Stomach (tissue), 19 donors: ENCODE measurements at places on chromosomes 5 and 9.

GRCh38 chr9:6896562-6896961, 138.8 kb downstream of the KDM4C start:
- DNase-seq = no peak

GRCh38 chr5:137587919-137588318, 88.8 kb upstream of the SPOCK1 start:
- no peak for DNase-seq

DNA sequence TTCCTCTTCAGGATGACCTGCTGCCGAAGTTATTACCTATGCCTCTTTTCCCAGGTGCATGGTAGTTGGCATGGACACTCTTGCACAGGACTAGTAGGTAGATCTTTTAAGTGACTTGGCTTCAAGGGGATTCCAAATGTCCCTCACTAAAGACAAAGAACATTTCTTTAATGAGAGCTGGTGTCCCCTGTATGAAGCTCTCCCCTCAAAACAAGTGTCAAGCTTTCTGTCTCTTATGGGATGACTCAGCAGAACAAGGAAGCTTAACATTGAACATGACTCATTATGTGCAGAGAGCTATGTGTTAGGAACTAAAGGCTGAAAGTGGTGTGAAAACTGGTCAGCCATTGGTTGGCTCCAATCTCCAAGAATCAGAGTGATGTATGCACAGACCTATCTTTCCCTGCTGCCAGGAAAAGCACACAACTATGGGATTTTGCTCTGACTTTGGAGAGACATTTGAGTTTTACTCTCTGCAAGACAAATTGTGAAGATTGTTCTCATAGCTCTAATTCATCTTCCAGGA, 120.5 kb downstream of the PRDM6 start:
- peak; percentile 47 for DNase-seq

DNA sequence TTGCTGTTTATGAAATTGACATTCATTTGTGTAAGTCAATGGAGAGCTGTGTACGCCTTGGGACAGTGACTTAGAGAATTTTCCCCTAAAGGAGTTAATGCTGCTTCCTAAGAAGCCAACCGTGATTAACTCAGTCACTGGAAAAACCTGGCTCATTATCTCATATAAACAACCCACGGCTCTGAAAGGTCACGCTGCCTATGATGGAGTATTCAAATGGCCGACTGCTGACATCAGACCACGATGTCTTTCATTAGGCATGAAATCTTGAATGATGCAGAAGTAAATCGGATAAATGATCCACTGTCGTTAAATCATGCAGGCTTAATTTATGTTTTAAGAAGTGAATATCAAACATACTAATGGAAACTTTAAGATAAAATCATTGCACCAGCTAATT, 603.7 kb downstream of the RAB3C start:
- no peak for DNase-seq

DNA sequence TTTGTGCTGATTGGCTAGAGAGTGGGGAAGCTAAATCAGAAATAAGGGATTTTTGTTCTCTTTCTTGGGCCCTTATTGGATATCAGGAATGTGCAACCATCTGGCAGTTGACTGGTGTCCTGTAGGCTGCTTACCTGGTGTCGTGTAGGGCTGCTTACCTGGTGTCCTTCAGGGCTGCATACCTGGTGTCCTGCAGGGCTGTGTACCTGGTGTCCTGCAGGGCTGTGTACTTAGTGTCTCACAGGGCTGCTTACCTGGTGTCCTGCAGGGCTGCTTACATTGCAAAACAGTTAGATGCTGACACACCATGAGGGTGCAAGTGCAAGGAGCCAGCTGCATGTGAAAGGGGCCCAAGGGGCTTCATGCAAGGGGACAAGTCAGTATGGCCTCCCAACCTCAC, 249.3 kb downstream of the ICE1 start:
- DNase-seq = no peak

- no peak for DNase-seq
Measured at GRCh38 chr9:21968331-21969010, 25.7 kb downstream of the CDKN2A start.

GRCh38 chr5:133106761-133107572, 55.2 kb downstream of the HSPA4 start:
- no peak for DNase-seq

DNA sequence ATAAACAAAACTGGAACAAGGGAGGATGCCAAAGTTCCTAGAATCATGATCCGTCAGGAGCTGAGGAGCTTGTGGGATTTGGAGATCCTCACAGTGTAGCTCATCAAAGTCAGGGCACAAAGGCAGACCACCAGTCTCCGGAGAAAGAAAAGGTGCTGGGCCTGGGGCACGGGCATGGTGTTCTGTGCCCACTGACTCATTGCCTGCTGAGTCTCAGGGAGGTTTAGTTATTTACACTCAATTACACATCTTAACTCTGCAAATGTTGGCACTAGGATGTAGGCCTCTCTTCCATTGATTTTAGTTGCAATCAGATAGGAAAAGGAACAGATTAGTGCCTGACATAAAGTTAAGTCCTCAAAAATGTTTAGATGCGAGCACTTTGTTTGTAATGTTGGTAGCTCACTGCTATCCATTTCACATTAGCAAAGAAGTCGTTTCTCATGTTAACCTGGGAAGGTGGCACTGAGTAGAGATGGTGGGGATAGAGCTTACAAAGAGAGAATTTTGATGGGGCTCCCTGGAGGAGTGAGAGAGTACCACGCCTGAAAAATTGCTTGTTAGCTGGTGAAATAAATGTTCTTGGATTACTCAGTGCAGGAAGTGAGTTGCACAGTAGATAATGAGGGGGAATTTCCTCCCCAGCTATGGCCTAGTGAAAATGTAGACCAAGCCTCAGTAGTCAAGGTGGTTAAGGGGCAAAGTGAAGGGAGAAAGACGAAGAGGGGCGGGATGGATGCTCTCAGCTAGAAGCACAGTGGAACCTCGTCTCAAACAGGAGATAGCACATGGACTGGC, 109.5 kb upstream of the CD180 start:
- DNase-seq = no peak

GRCh38 chr5:124747791-124748686, 1.6 kb upstream of the ZNF608 start:
- DNase-seq = no peak

GRCh38 chr9:757246-757881, 84.1 kb upstream of the DMRT1 start:
- DNase-seq = peak; percentile 71

DNA sequence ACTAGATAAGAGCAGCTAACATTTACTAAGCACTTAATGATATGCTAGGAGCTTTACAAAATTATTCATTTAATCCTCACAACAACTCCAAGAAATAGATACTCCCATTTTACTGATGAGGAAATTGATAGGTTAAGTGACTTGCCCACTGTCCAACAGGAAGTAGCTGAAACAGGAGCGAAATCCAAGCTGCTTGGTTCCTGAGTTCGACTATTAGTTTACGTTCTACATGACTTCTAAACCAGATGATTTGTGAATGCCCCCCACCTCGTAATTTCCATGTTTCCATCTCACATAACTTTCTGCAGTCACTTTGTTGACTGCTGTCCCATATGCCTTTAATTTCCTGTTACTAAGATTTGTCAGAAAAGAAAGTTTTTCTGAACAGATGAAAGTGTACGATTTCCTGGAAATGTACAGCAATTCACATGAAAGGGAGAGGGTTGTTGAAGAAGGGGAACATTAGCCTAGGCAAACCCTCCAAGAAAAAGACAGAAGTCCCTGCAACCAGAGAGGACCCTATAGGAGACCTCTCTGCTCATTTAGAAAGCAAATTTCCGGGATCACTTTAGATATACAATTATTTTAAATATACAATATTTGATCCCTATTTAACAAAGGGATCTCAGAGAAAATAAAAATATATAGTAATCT, 279.1 kb upstream of the EFNA5 start:
- DNase-seq = no peak
